ENCODE measurements at places on chromosomes 3 and 15.

DNA sequence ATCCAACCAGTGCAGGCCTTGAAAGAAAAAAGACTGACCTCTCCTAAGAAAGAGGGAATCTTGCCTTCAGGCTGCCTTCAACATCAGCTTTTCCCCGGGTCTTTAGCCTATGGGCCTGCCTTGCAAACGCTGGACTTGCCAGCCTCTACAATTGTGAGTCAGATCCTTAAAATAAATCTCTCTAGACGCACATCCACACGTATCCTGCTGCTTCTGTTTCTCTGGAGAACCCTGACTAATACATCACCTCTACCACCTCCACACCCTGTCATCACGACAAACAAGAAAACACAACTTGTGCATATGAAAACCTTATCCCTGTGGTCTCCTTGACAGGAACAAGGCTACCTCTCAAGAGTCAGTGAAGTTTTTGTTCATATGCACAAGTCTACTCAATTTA lies 11.8 kb downstream of the CYFIP1 start:
- no peak for DNase-seq

GRCh38 chr3:114480442-114480841 lies 186.6 kb downstream of the TIGIT start:
- no peak for DNase-seq

- no peak for DNase-seq
Observed at GRCh38 chr15:28114721-28115622, 15.9 kb upstream of the OCA2 start.

GRCh38 chr3:153591561-153592245 lies 429.7 kb downstream of the RAP2B start:
- no peak for DNase-seq

DNA sequence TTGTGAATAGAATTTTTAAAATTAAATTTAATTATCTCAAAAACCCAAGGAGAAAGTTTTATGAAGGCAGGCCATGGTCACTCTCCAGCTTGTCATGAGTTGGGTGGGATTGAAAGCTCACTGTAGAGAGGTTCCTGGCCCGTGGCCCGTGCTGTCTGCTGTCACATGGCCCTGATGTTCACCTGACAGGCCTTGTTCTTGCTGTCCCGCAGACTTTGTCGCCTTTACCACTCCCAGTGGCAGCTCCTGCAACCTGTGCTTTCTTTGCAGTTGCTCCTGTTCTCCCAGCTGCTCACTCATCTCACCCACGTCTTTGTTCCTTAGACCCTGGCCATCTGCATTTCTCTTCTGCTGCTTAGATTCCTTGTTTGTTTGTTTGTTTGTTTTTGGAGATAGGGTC lies 35.6 kb downstream of the DHX30 start:
- DNase-seq = no peak

GRCh38 chr15:58423831-58424608 lies 7.8 kb upstream of the LIPC start:
- DNase-seq = no peak

GRCh38 chr3:55597641-55598040 lies 110.5 kb upstream of the WNT5A start:
- DNase-seq = no peak

- DNase-seq = no peak
Observed at GRCh38 chr3:128480717-128481437, 12.1 kb downstream of the GATA2 start.

GRCh38 chr3:32910954-32911353 lies 40.5 kb upstream of the CCR4 start:
- no peak for DNase-seq

DNA sequence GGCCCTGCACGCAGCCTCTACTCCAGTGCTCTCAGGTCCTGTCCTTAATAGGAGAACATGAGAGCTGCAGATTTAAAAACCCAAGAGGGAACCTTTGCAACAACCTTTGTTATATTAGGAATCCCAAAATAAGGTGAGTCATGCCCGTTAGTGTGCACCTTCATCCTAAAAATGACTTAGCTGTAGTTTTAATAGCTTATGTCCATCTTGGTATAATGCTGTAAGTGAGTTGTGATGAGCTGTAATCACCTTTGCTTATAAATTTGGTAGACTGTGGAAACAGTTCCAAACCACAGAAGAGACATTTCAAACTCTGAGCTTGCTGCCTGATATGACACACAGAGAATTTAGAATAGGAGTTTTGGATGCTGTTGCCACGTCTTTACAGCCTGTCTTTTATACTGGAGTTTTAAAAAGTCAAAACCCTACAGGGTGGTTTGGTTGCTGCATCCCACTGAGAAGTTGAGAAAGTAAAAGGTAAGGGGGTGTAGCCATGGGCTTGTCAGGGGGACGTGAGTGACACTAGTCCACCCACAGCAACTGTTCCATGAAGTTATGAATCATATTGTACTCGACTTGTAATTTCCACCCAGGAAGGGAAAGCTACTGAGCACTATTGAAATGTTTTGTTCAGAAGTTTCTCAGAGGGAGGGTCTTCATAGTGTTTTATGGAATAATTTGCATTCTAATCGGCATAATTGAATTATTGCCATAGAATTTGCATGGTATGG lies 27.4 kb upstream of the CD47 start:
- no peak for DNase-seq

GRCh38 chr3:53114011-53114400 lies 16.2 kb downstream of the RFT1 start:
- no peak for DNase-seq

DNA sequence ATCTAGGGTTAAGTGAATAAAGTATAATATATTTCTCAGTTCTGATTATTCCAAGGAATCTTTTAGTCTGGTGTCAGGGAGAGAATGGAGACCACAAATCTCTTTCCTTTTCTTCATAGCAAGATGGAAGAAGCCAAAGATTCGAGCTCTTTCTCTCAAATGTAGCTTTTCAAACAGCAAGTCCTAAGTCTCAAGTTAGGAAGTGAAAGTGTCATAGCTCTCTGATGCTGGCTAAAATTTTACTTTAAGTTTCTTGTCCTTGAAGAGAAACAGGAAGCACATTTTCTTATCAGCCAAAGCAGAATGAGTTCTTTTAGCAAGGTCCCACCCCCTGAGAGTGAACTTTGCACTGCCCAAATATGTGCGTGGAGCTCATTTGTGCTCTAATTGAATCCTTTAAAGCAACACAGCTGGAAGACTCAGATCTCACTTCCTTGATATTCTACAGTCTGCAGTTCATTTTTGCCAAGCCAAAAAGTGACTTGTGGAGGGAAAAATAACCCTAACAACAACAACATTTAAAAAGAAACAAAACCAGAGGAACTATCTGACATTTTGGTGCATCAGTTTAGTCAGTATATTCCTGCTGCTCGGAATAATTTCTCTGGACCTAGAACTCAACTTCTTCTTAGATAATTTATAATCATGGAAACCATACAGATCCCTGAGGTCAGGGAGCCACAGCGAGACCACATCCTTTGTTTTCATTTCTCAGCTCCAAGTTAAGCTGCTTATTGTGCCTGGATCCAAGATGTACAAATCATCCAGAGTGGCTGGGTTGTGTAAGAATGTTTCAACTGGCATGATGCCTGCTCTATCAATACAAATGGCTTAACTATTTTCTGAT lies 238.7 kb upstream of the P2RY1 start:
- DNase-seq = no peak

GRCh38 chr15:39157882-39158281 lies 423.0 kb upstream of the THBS1 start:
- DNase-seq = no peak

DNA sequence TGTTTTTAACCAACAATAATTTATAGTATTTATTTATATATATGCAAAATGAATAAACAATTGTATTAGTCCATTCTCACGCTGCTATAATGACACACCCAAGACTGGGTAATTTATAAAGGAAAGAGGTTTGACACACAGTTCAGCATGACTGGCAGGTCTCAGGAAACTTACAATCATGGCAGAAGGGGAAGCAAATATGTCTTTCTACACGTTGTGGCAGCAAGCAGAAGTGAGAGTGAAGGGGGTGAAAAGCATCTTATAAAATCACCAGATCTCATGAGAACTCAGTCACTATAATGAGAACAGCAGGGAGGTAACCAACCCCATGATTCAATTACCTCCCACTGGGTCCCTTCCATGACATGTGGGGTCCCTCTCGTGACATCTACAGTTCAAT lies 162.8 kb upstream of the SLITRK3 start:
- DNase-seq = no peak

- DNase-seq = no peak
Observed at GRCh38 chr15:64895285-64896065, 16.2 kb upstream of the ANKDD1A start.

DNA sequence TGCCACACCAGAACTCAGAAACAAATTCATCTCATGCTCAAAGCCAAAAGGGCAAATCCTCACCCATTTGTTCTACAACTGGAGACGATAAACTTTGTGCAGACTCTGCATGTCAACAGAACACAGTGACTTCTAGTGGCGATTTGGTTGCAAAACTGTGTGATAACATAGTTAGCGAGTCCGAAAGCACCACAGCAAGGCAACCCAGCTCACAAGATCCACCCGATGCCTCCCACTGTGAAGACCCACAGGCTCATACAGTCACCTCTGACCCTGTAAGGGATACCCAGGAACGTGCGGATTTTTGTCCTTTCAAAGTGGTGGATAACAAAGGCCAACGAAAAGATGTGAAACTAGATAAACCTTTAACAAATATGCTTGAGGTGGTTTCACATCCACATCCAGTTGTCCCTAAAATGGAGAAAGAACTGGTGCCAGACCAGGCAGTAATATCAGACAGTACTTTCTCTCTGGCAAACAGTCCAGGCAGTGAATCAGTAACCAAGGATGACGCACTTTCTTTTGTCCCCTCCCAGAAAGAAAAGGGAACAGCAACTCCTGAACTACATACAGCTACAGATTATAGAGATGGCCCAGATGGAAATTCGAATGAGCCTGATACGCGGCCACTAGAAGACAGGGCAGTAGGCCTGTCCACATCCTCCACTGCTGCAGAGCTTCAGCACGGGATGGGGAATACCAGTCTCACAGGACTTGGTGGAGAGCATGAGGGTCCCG lies 199.7 kb downstream of the AKAP13 start:
- DNase-seq = no peak

GRCh38 chr3:170046269-170047132 lies 8.7 kb downstream of the GPR160 start:
- no peak for DNase-seq

GRCh38 chr15:40100123-40100946 lies 8.3 kb downstream of the BMF start:
- DNase-seq = no peak

- peak; percentile 21 for DNase-seq
Observed at GRCh38 chr3:171192176-171192854, 165.8 kb upstream of the SLC2A2 start.

DNA sequence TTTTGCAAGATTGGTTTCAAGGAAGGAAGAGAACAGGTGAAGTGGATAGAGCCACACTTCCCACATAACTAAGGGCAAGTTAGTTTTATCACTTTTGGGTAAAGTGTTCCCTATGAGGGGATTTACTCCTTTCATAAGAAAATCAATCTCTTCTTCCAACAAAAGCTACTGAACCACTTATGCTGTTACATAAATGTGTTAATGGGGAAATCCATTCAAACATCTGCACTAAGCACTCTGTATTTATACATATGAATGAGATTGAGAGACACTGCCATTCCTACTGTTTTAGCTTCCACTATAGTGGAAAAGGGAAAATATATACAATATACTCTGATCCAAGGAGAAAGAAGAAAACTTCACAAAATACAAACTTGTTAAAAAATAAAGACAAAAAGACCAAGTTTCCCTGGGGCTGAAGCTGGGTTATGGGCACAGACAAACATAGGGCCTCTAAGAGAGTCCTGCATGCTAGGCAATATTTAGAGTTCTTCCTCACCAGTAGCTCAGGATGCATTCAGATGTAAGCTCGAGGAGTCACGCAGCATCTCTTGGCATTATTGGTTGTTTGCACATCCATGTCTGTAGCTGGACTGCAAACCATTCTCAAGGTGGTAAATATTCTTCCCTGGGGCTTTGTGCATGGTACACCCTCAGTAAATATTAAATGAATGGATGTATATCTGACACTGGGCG lies 454.2 kb downstream of the FGF12 start:
- DNase-seq = no peak

- no peak for DNase-seq
Observed at GRCh38 chr3:124402791-124403190, 327.5 kb upstream of the UMPS start.

GRCh38 chr3:172203522-172204258 lies 164.3 kb downstream of the FNDC3B start:
- no peak for DNase-seq

DNA sequence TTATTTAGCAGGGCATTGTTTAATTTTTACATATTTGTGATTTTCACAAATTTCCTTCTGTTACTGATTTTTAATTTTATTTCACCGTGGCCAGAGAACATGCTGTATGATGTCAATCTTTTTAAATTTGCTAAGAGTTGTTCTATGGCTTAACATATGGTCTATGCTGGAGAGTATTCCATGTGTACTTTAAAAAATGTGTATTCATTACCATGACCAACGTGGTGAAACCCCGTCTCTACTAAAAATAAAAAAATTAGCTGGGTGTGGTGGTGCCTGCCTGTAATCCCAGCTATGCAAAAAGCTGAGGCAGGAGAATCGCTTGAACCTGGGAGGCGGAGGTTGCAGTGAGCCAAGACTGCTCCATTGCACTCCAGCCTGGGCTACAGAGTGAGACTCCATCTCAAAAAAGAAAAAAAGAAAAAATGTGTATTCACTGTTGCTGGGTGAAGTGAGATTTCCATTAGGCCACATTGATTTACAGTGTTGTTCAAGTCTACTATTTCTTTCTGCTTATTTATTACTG lies 258.2 kb downstream of the EDEM1 start:
- no peak for DNase-seq

GRCh38 chr15:72584006-72584405 lies 70.5 kb upstream of the GOLGA6B start:
- no peak for DNase-seq

DNA sequence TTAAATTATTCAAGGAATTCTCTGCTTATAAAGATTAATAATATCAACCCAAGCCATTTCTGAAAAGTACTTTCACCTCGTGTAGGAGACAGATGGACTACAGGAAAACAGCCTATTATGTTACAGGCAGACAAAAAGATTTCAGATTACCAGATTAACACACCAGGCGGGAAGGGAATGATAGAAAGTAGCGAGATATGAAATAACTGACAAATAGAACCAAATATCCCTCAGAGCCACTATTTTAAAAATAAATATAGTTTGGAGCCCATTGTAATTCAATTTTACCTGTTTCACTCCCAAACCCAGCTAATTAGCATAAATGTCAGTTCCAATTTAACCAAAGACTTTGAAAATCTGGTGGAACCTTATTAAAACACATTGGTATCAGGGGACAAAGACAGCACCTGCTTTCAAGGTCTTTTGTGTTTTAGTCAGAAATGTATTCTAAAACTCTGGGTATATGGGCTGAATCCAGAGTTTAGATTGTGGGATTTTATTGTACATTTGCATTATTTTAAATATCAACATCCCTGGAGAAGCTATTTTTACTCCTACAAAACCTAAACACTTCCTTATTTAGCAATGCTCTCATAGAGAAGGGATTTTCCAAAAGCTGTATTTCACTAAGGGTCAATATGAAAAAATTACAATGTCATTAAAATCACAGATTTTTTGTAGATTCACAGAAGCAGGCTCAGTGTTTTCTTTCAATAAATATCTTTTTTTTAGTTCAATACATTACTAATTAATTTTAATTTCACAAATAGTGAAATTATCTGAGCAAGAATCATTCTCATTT lies 138.4 kb downstream of the TNIK start:
- no peak for DNase-seq
